ENCODE measurements at places on chromosomes 6 and 20.
A peak's percentile ranks its signal among the peaks of the same experiment; 100 is the strongest.

DNA sequence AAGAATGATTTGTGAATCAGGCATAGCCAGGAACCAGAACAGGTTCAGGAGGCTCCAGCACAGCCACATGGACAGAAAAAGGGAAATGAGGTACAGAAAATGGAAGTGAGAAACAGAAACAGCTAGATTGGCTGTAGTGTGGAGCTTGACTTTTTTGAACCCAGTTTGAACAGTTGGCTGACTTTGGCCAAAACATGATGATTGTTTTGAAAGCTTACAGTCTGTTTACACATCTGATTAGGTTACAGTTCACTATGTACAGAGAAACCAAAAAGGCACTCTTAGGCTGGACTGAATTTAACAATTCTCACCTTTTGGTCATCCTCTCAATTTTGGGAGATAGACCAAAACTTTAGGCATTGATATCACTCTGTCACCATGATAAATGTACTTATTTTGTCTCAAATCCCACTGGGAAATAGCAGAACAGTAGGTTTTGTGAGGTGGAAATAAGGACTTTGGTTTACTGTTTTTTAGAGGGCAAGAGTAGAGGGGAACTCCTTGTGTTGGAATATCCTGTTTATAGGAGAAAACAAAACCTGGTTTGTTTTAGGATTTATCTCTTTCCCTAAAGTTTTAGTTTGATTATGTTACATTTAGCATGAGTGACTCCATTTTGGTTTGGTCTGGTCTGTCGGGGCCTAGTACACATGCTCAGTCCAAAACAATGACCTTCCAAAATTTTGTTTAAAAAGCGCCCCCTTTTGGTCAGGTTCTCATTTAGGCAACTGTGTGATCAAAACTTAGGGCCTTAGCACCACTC, 123.1 kb downstream of the OLIG3 start:
- DNase-seq, result no peak

- DNase-seq, result no peak
These were observed 64.9 kb upstream of the AFDN start for GRCh38 chr6:167761794-167762258.

GRCh38 chr20:1322511-1323245, 6.3 kb downstream of the SDCBP2 start:
- no peak for DNase-seq

GRCh38 chr6:22049002-22049401, 247.8 kb downstream of the PRL start:
- DNase-seq, result no peak

- DNase-seq, result peak; percentile 11
These were observed 31.8 kb upstream of the ZBP1 start for GRCh38 chr20:57651881-57652605.

DNA sequence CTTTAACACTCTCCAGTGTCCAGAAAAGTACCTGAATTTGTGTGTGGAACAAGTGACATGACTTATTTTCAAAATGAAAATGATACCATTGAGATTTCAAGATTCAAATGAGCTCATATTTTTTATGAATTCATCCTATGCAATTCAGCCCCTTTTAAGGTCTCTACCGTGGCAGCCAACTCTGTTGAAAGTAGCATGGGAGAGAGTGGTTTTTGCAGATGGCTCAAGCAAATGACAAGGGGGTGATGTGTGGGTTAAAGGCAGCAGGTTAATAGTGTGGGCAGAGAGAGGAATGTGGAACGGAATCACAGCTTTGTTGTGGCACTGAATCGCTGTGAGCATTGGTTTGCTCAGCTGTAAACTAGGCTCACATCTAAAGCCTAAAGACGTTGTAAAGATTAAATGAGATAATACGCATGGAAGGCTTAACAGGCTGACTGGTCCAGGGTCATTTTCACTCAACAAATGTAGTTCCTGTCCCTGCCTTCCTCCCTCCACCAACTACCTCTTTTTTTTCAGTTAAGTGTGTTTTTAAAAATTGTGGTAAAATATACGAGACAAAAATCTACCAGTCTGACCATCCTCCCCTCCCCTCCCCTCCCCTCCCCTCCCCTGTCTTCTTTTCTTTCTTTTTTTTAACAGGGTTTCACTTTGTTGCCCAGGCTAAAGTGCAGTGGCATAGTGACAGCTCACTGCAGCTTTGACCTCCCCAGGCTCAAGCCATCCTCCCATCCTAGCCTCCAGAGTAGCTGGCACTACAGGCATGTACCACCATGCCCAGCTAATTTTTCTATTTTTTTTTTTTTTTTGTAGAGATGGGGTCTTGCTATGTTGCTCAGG, 114.7 kb upstream of the ZNF217 start:
- peak; percentile 54 for DNase-seq

- DNase-seq, result no peak
These were observed 66.9 kb upstream of the FABP7 start for GRCh38 chr6:122712448-122713137.

DNA sequence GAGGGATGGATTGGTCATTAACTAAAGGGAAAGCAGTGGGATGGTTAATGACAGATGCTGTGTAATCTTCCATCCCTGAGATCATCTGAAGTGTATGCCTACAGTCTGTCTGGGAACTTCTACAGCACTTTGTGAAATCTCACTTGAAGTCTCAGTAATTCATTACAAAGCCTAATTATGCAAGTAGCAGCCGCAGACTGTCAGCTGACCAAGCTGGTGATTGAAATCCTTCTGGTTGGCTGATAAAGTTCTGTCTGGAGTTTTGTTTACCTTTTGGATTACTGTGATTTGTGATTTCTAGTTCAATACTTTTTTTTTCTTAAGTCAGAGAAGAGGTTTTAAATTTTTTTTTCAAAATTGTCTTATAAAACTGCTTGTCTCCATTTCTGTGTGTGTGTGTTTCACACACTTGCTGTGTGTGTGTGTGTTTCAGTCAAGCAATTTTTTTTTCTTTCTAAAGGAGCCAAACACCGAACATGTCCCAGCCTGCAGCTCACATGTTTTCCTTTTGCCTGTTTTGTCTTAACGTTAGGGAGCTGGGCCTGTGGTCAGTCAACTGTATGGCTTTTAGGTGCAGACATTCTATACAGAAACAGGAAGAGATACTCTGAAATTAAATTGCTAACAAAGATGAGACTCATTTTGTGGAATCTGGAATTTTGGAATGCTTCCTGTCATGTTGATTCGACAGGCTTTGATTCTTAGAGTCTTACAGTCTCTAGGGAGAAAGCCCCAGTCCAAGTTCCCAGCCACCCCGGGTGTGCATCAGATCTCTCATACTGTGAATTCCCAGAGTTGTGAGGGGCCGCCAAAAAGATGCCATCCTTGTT, 28.5 kb upstream of the ADGRF4 start:
- peak; percentile 22 for DNase-seq

All from HuH-7 (cell line).